ENCODE measurements at places on chromosomes 11 and 22.
A peak's percentile ranks its signal among the peaks of the same experiment; 100 is the strongest.

- no peak for DNase-seq
These were observed 234.9 kb upstream of the ARHGAP20 start for GRCh38 chr11:110947096-110947495.

GRCh38 chr22:39715778-39716495 is 145.4 kb downstream of the CACNA1I start:
- DNase-seq, result no peak

GRCh38 chr11:69123593-69124545 is 31.9 kb upstream of the SMIM38 start:
- no peak for DNase-seq

GRCh38 chr22:49923445-49923844 is 5.0 kb downstream of the CRELD2 start:
- peak; percentile 34 for DNase-seq

GRCh38 chr11:8671193-8671612 is 11.3 kb downstream of the TRIM66 start:
- DNase-seq, result no peak

GRCh38 chr11:36041988-36042611 is 98.2 kb downstream of the LDLRAD3 start:
- no peak for DNase-seq

GRCh38 chr11:48107188-48107704 is 109.4 kb upstream of the OR4B1 start:
- peak; percentile 65 for DNase-seq

DNA sequence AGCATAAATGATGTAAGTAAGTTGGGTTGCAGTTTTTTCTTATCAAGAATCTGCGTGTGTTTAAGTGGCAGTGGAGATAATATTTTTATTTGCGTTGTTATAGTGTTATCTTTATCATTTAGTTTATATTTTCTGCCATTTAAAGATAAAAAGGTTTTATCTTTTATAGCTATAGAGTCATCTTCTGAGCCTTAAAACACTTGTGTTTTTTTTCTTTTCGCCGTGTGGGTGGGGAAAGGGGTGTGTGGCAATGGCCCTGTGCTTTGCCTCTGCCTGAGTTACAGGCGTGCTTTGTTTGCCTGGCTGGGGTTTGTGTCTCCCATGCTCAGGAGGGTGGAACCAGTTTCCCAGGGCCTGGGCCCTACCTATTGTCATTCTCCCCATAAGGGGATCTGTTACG is 16.2 kb downstream of the ARHGEF12 start:
- DNase-seq, result no peak

DNA sequence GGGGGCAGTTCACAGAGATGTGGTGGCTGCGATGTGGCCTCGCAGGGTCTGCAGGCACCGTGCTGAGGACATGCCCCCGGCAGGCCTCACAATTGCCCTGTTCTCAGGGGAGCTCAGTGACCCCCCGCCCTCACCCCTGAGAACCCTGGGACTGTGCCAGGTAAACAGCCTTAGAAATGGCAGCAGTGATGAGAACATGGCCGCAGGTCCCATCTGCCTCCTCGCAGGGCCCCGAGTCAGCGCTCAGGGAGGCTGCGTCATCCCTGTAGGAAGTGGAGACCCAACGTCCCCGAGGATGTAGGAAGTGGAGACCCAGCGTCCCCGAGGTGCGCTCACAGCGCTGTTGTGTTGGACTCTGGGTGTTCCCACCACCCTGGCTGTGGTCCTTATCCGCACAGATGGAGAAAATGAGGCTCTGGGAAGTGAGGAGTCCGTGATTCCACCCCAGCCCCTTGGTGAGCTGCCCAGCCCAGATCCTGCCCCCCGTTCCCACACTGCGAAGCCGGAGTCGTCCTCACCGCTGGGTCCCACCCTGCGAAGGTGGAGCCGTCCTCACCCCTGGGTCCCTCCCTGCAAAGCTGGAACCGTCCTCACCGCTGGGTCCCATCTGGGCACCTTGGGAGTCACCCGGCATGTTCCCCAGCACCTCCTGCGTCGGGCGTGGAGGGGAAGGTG is 1086.8 kb downstream of the BRD1 start:
- DNase-seq, result no peak

GRCh38 chr11:91011503-91011902 is 788.7 kb upstream of the CHORDC1 start:
- DNase-seq, result no peak

DNA sequence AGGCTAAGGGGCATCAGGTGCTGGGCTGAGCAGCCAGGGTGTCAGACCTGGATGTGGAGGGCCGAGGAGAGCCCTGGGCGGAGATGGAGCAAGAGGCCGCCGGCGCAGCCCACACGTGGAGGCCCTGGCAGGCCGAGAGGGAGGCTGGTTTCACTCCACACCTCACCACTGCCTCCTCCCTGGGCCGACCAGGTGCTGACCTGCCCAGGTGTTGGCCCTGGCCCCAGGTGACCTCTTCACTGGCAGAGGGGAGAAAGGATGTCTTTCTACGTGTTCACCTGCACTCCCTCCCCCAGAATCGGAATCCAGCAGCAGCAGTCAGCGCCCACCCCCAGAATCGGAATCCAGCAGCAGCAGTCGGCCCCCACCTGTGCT is 781 bp downstream of the ANO9 start:
- no peak for DNase-seq

GRCh38 chr22:48414651-48415050 is 1413.0 kb downstream of the BRD1 start:
- no peak for DNase-seq

DNA sequence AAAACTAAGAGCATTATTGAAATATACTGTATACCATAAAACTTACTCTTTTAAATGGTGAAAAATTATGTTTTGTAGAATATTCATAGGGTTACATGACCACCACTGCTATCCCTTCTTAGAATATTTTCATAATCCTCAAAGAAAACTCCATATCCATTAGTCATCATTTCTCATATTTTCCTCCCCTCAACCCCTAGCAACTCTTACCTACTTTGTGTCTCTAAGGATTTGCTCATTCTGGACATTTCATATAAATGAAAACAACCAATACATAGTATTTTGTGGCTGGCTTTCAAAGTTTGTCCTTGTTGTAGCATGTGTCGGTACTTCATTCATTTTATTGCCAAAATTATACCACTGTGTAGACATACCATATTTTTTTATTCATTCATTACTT is 863.8 kb downstream of the KCNA4 start:
- no peak for DNase-seq

- DNase-seq, result no peak
These were observed 100.0 kb downstream of the PAX6 start for GRCh38 chr11:31711137-31711536.

DNA sequence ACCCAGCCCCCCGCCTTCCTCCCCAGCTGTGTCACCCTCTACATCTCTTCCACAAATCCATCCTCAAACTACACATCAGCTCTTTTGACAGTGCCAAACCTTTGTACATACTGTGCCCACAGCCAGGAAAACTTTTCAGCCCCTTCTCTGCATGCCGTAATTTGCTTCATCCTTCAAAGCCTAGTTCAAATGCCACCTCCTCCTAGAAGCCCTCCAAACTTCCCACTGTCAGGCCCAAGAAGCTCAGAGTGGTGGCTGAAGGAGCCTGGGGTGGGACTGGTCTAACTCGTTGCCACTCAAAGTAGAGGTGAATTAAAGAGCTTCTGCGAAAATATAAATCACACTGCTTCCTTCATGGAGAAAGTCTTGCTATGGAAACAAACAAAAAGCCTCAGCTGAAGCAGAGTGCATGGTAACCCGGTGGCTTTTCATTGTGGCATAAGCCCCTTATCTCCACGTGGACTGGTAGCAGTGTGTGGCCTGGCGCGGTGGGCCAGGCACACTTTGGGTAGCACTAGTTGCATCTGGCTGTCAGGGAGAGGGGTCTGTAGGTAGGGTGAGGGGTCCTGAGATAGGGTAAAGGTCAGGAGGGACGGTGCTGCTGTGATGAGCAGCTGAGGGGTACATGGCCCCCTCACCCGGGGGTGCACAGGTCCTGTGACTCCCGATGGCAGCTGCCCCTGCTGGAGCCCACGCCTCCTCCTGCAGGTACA is 76.9 kb downstream of the MYO7A start:
- no peak for DNase-seq

GRCh38 chr22:32591620-32592019 is 117.0 kb downstream of the FBXO7 start:
- DNase-seq, result no peak

- no peak for DNase-seq
These were observed 79.0 kb upstream of the HEPHL1 start for GRCh38 chr11:93942176-93942575.

DNA sequence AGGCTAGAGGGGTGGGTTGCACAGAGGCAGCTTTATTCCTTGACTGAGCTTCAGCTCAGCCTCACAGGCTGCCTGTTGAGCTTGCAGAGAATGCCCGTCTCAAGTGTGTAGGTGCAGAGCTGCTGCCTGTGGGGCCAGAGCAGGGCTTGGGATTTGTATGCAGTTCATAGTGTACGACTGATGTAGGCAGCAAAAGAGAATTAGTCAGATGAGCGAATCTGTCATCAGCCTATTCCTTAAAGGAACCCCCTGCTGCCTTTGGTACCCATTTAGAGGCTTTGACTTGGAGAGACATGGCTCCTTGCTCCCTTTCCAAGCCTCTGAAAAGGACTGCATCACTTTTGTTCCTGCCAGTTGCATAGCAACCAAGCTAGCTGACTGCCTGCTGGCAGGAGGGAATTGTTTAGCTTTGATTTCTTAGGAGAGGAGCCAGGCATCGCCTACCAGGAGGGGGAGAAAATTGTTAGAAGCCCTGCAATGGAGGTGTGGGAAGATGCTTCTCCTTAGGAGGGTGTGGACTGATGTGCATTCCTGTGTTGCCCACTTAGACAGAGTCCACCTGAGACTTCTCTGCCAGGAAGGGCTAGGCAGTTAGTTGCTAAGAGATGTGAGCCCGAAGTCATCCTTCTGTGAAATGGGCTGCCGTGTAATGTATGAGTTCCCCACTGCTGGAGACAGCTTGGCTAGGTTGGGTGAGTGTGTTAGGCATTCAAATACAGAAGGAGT is 10.9 kb downstream of the ACO2 start:
- no peak for DNase-seq

- peak; percentile 33 for DNase-seq
These were observed 442 bp downstream of the PELI3 start for GRCh38 chr11:66467034-66467659.

GRCh38 chr11:60831501-60832079 is 10.3 kb upstream of the CCDC86 start:
- no peak for DNase-seq

- no peak for DNase-seq
These were observed 31.2 kb downstream of the APOL1 start for GRCh38 chr22:36284171-36284571.

- no peak for DNase-seq
These were observed 28.6 kb downstream of the C22orf42 start for GRCh38 chr22:32130464-32130863.

DNA sequence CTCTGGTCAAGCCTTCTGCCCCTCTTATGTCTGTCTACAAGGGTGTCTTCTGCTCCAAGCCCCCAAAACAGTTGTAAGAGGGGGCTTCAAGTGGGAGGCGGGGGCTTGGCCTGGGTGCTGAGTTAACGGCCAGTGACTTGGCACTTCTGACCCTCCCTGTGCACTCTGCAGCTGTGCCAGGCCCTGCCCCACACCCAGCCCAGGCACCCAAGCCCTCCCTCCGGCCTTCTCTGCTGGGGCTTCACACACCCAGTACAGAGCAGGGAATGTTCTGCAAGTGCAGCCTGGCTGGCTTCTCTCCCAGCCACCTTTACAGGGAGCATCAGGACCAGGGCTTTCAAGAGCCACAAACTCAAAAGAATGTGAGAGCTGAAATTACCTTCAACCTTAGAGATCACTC is 3.8 kb downstream of the TMEM121B start:
- no peak for DNase-seq

GRCh38 chr22:35479985-35480550 is 60.6 kb upstream of the RASD2 start:
- no peak for DNase-seq

GRCh38 chr11:15906481-15907035 is 449.8 kb downstream of the SOX6 start:
- no peak for DNase-seq

- DNase-seq, result no peak
These were observed 298.8 kb downstream of the SWAP70 start for GRCh38 chr11:9962722-9963121.

GRCh38 chr22:35065183-35065582 is 775 bp upstream of the ISX start:
- DNase-seq, result no peak

GRCh38 chr11:122634501-122634900 is 21.0 kb upstream of the UBASH3B start:
- no peak for DNase-seq

- no peak for DNase-seq
These were observed 15.8 kb downstream of the CD82 start for GRCh38 chr11:44581246-44581645.

DNA sequence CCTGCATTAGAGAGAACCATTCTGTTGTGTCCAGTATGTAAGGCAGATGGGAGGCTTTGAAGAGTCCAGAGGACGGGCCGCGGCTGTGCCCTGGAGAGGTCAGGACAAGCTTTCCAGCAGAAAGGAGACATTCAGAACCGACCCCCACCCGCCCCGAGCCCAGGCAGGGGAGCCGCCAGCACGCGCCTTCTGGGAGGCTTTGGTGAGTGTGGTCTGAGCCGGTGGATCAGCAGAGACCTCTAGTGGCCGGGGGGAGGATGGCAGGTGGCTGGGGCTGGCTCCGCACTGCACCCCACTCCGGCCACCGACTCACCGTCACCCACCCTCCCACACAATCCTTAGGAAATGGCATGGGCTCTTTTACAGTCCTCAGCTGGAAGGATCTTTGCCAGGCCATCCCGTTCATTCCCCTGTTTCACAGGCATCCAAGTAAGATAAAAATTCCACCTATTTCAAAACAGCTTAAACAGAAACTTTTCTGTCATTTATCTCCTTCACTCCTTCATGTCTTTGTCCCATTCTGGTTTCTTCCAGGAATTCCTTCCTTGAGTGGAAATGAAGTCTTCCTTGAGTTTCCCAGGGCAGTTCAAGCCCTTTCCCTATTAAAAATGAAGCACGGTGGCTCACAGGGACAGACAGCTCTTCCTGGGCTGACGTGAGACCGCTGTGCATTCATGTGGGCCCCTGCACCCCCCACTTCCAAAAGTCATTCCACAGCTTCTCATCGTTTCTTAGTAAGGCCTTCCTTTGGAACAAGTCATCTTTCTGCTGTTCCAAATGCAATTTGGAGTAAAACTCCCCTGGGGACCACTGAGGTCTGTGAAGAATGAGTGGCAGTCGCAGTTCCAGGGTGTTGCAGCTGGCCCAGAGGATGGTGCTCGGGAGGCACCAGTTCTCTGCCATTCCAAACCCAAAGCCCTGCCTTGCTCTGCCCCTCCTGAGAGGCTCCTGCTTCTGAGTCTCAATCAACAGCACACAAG is 91.0 kb downstream of the FEZ1 start:
- DNase-seq, result peak; percentile 56

- DNase-seq, result no peak
These were observed 130.7 kb upstream of the RCN1 start for GRCh38 chr11:31960126-31960525.

- no peak for DNase-seq
These were observed 41.7 kb upstream of the ADA2 start for GRCh38 chr22:17260950-17261349.

GRCh38 chr11:61766353-61766841 is 14.0 kb downstream of the MYRF start:
- no peak for DNase-seq

- peak; percentile 29 for DNase-seq
These were observed 635 bp upstream of the GRK3 start for GRCh38 chr22:25563761-25564319.
